ENCODE measurements at places on chromosomes 4 and X.

DNA sequence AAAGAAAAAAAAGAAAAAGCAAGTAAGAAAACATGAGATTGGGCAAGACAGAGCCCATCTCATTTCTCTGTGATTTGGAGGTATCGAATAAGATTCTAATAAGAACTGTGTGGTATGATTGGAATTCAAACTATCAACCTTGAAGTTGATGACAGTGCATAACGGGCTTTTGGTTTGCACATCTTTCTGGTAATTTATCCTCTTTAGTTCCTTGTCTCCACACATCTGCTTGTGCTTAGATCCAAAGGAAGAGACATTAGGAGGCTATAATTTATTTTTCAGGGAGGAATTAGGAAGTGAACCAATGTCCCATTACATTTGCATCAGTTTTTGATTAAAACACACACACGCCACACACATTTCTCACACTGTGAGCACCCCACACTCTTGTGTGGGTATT lies 149.9 kb downstream of the ARSF start:
- DNase-seq: no peak

GRCh38 chr4:48178931-48179330 lies 44.9 kb upstream of the TXK start:
- DNase-seq: no peak

DNA sequence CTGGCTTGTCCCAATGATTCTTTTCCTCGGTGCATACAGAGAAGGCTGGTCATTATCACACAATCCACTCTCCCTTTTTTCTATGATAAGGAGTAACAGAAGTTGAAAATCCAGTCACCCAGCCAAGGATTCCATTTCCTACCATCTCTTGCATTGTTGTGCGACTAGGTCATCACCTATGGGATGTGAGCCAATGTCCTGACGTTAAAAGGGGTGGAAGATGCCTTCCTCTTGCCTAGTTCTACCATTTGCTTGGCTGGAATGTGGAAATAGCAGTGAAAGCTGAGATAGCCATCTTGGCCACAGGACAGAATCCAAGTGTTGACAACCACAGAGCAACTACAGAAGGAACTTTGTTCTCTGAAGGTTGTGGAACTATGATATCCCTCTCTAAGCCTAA lies 132.2 kb upstream of the KIT start:
- DNase-seq: peak; percentile 87

DNA sequence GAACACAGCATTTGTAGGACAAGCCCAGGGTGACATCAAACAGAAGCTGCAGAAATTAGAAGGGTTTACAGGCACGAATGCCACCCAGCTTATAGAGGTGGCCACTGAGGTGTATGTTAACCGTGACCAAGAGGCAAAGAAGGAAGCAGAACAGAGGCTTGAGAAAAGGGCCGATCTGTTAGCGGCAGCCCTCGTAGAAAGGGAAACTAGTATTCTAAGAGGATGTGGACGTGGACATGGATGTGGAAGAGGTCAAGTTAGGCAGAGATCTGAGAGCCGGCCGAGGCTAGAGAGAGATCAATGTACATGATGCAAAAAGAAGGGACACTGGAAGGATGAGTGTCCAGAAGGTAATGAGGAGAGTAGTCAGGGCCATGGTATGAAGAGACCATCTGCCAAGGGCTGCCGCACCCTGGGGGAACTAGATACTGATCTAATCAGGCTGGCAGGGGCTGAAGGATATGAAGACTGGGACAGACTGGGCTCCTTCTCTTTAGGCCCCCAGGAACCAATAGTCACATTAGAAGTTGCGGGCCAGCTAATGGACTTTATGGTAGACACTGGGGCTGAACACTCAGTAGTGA lies 27.5 kb downstream of the LIAS start:
- no peak for DNase-seq

GRCh38 chr4:128830906-128831503 lies 21.5 kb downstream of the JADE1 start:
- DNase-seq: no peak
